ENCODE measurements at places on chromosomes 2 and 18.

DNA sequence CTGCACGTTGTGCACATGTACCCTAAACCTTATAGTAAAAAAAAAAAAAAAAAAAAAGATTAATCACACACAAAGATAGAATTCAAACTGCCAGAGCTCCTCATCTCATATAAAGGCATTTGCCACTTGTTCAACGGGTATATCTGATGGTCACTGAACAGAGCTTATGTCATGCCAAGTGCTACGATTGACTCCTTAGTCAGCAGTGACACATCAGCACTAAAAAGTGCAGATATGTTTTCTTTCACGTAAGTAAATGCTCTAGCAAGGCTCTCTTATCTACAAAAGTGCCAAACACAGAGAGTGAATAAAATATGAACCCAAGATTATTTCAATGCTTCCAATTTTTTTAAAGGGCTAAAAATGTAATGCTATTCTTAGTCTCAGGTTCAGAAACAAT is 1.1 kb downstream of the LMAN1 start:
- no peak for DNase-seq

- DNase-seq: peak; percentile 25
Observed at GRCh38 chr2:71510196-71510807, 56.9 kb downstream of the DYSF start.

DNA sequence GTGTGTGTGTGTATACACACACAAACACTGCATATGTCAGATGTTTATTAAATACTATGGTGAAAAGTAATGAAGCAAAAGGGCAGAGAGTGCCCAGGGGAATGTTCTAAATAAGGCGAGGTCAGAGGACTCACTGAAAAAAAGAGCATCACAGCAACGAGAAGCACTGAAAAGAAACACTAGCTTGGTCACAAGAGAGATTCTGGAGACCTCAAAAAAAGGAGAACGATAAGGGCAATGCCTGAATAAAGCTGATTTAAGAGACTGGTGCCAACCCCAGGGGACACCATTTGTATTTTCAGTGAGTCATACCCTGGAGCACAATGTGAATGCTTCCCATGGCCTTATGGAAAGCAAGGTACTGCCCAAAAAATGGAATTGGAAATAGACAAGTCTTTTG is 14.5 kb downstream of the SLC40A1 start:
- DNase-seq: no peak

- peak; percentile 69 for DNase-seq
Observed at GRCh38 chr18:48892146-48892855, 58.5 kb downstream of the SMAD7 start.

DNA sequence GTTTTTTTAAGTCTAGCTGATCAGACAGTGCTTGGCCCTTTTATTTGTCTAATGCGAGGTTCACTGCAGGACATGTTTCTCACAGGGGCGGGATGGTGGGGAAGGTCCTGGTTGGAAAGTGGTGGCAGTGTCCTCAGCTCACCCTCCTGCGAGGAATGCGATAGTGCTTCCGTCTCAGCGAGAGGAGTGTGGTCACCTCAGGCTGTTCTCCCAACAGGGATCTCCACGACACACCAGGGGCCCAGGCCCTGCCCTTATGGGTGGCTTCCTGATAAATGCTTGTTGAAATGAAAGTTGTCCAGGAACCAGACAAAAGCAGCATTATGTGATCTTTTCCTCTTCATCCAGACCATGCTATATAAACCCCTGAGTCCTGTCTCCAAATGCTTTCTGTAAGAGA is 70.1 kb downstream of the BOLA3 start:
- no peak for DNase-seq

DNA sequence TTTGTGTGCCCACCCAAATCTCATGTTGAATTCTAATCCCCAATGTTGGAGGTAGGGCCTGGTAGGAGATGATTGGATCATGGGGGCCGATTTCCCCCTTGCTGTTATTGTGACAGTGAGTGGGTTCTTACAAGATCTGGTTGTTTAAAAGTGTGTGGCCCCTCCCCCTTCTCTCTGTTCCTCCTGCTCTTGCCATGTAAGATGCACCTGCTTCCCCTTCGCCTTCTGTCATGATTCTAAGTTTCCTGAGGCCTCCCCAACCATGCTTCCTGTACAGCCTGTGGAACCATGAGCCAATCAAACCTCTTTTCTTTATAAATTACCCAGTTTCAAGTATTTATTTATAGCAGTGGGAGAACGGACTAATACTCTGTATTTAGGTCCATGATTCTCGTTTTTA is 588.1 kb downstream of the DCDC2C start:
- DNase-seq: no peak

GRCh38 chr2:159243529-159243928 is 43.0 kb downstream of the WDSUB1 start:
- DNase-seq: no peak

- DNase-seq: peak; percentile 87
Observed at GRCh38 chr2:238242731-238243495, 3.1 kb upstream of the HES6 start.

- no peak for DNase-seq
Observed at GRCh38 chr2:232457121-232458011, 1.4 kb downstream of the ALPI start.

GRCh38 chr2:190909680-190910079 is 29.1 kb downstream of the GLS start:
- no peak for DNase-seq
